ENCODE measurements at places on chromosomes 16 and 17.

GRCh38 chr17:66339561-66339960 lies 37.1 kb downstream of the PRKCA start:
- DNase-seq: no peak

GRCh38 chr17:68397108-68397536 lies 60.2 kb downstream of the WIPI1 start:
- DNase-seq: no peak

- DNase-seq: no peak
Measured at GRCh38 chr16:1741553-1742165, 29.7 kb downstream of the NME3 start.

- no peak for DNase-seq
Measured at GRCh38 chr16:49889725-49890397, 33.9 kb upstream of the ZNF423 start.

DNA sequence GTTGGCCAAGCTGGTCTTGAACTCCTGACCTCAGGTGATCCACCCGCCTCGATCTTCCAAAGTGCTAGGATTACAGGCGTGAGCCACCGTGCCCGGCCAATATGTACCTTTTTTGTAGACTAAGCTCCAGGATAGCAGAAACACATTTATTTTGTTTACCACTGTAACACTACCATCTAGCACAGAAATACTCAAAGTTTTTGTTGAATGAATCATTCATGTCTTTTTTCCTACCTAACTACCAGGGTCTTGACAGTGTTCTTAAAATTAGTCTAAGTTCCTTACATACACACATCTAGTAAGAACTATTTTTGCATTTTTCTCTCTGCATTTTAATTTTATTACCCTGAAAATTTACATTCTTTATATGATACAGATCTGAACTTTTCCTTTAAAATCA lies 44.4 kb downstream of the AKAP10 start:
- DNase-seq: no peak

DNA sequence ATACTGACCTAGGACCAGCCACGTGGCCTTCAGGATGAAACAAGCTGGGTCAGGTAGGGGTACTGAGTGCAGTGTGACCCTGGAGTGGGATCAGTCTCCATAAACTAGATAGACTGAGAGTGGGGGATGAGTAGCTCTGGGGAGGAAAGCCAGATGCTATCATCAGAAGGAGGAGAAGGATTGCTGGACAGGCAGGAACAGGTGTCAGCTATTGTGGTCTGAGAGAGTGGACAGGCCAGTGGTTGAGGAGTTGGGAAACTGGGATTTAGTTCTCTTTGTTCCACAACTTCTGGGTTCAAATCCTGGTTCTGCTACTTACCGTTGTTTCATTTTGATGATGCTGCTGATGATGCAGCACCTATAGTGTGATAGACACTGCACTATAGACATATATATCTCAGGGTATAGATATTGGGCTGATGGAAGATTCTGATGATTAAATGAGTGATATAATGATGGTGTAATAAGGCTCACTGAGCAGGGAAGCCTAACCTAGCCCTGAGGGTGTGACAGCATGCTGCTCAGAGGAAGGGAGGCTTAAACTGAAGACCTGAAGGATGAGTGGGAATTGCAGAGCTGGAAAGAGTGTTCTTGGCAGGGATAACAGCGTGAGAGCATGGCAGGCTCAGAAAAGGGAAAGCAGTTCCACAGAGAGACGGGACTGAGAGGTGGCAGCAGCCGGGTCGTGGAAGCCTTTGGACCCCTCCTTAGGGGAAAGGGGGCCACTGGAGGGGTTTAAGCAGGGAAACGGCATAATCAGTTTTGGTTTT lies 66.0 kb downstream of the SNX20 start:
- no peak for DNase-seq

DNA sequence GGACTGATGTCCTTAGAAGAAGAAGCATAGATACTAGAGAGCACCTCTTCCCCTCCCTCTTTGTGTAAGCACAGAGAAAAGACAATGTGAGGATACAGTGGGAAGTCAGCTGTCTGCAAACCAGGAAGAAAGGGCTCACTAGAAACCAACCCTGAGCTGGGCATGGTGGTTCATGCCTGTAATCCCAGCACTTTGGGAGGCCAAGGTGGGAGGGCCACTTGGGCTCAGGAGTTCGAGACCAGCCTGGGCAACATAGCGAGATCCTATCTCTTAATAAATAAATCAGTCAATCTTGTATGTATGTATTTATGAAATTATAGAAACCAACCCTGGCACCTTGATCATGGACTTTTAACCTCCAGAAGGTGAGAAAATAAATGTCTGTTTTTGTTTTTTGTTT lies 118.3 kb downstream of the NPIPB5 start:
- no peak for DNase-seq

DNA sequence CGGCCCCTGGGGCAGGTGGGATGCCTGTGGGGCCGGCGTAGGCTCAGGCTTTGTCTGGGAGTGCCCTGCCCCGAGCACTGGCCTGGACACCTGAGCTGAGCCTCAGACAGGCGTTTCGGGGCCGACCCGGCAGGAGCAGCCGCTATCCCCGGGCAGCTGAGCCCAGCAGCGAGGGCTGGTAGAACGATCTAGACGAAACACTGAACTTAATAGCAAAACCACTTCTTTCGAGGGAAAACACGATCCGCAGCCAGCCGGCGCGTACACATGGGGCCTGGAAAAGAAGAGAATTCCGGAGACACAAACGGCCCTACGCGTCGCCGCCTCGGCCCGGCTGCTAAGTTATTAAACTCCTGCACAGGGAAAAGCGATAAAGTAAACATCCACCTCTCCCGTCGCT lies 22.0 kb upstream of the SSTR5 start:
- DNase-seq: no peak

- no peak for DNase-seq
Measured at GRCh38 chr17:65656390-65657250, 95.2 kb upstream of the AXIN2 start.

DNA sequence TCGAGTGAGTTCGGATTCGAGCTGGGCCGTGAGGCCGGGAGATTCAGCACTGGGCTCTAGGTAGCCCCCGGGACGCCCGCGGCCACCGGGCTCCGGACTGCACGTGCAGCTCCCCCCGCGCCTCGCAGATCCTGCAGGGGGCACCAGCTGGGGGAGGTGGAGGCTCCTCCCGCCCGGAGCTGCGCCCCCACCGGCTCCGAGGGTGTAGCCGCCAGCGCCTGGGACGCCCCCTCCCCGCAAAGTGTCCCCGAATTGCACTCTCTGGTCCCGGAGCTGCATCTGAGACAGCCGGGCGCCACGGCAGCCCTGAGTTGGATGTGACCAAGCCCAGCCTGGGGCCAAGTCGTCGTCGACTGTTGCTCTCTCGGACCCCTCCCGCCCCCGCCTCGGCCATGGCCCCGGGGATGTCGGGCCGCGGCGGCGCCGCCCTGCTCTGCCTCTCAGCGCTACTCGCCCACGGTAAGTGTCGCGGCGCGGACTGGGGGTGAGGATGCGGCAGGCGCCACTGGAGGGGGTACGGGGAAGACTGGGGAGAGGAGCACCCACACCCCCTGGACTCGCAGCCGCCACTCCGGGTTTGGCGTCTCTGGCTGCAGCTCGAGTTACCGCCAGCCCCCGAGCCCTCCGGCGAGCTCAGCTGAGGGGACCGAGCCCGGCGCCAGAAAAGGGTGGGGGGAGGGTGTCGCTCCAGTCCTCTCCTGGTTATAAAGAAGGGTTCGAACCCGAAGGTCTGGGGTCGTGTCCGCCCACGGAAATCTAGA lies 1.5 kb downstream of the TMEM132E start:
- DNase-seq: no peak

All from esophagus squamous epithelium (tissue), 5 donors.